ENCODE measurements at places on chromosomes 12 and 14.
A peak's percentile ranks its signal among the peaks of the same experiment; 100 is the strongest.

DNA sequence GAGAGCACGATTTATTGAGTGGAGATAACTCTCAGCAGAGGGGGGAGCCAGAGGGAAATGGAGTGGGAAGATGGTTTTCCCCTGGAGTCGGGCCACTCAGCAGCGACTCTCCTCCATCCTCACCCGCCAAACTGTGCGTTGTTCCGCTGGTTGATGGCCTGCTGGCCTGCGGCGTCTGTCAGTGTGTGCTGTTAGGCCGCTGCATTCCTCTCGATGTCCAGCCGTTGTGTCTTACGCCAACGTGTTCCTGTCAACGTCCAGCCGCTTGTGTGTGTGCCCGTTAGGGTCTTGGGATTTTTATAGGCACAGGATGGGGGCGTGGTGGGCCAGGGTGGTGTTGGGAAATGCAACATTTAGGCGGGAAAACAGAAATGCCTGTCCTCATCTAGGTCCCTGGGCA lies 69.2 kb downstream of the PTPRQ start:
- no peak for DNase-seq

DNA sequence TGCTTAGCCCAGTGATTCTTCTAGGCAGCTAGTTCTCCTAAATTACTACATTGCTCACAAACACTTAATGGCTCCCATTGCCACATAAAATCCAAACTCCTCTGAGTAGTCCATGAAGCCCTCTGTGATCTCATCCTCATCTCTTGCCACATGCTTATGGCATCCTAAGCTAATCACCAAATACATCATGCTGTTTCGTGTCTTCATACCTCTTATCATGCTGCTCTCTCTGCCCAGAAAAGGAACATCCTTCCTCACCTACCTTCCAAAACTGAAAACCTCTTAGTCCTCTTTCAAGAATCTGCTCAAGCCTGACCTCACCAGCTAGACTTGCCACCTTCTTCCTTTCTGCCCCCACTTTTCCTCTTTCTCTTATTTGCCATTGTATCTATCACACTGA lies 108.5 kb downstream of the DUSP6 start:
- DNase-seq: no peak

- no peak for DNase-seq
Measured at GRCh38 chr12:7175493-7175892, 14.0 kb upstream of the PEX5 start.

- no peak for DNase-seq
Measured at GRCh38 chr12:18267427-18268099, 6.2 kb downstream of the PIK3C2G start.

DNA sequence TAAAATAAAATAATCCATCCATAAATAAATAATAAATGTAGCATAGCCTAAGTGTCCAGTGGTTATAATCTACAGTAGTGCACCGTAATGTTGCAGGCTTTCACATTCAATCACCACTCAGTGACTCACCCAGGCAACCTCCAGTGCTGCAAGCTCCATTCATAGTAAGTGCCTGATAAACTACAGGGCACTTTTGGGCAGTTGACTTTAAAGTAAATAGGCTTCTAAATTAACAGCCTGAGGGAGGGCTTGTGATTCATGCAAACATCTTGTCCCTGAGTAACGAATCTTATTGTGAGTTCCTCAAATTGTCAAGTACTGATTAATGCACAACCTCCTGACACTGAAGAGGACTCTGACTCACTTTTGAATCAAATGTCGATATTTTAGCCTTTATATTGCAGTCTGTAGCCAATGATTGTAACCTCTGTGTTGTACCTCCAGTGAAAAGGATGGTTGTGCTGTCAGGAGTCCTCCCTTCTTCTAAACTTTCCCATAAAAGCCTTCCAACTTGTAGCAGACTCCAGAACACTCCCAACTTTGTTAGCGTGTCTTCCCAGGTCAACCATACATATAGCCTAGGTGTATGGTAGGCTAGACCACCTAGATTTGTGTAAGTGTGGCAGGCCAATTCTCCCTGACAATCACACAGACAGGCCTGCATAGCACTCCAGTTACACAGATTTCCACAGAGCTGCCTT lies 55.0 kb upstream of the BICD1 start:
- DNase-seq: no peak

GRCh38 chr12:97927977-97928376 lies 465.4 kb downstream of the RMST start:
- no peak for DNase-seq

- no peak for DNase-seq
Measured at GRCh38 chr12:4822572-4822971, 87.1 kb upstream of the KCNA1 start.

DNA sequence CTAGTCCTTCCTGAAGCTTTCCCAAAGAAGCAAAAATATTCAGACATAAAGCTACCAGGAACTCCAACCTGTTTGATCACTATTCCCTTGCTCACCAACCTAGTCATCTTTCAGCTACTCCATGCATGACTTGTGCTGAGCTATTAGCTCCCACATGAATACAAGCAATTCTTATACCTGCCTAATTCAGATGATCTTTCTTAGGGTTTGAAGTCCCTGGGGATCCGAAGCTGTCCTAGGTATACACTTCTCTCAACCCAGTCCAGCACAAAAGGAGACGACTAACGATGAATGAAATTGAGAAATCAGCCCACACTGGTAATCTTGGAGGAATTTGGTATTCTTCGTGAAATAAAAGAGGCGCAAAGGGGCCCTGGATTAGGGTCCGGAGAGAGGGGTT lies 631 bp upstream of the PTGR2 start:
- peak; percentile 7 for DNase-seq

DNA sequence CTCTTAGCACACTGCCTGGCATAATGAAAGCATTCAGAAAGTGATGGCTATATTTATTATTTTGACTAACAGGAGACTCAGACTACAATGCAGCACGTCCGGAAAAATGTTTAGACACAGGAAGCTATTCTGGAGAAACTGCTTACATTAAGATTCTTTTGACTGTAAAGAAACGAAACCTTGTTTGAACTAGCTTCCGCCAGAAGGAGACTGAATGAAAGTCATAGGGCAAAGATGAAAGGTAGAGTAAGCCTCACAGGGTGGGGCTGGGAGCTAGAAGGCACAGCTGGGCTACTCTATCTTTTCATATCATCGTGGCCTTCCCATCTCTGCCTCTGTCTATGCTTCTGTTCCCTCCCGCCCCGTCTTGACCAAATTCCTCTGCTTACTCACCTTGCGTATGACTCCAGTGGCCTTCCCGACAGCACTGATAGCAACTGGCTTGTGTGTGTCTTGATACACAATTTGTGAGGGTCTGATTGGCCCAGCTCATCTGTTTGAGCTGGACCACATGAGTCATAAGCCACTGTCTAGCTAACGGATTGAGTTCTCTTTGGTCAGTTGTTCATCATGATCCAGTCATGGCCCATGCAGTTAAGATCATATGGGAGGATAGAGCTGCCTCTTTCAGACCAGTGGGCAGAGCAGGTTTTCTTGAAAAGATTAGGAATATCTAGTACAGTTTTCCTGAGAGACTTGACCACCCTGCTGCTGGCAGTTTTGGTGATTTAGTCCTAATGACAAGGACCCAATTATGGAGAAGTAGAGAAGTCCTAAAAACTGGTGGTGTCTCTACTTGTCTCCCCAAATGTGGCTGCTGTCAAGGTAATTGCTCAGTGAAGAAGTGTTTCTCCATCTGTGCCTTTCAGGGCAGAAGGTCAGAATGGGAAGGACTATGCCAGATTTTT lies 151.5 kb upstream of the SLC38A2 start:
- no peak for DNase-seq

GRCh38 chr12:128318341-128318740 lies 51.4 kb downstream of the TMEM132C start:
- no peak for DNase-seq

DNA sequence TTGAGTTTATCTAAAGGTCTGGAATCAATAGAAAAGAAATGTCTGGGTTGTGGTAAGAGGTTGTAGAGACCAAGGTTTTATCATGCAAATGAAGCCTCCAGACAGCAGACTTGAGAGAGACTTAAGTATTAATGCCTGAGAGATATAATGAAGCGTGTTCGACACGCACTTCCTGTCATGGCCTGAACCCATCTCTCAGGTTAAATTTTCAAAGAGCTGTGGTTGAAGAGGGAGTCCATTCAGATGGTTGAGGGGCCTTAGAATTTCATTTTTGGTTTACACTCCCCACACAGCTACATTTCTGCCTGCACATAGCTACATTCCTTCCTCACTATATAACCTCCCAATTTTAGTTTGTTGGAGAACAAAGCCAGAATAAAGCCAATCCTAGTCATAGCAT lies 10.1 kb upstream of the CLEC12A start:
- DNase-seq: no peak

DNA sequence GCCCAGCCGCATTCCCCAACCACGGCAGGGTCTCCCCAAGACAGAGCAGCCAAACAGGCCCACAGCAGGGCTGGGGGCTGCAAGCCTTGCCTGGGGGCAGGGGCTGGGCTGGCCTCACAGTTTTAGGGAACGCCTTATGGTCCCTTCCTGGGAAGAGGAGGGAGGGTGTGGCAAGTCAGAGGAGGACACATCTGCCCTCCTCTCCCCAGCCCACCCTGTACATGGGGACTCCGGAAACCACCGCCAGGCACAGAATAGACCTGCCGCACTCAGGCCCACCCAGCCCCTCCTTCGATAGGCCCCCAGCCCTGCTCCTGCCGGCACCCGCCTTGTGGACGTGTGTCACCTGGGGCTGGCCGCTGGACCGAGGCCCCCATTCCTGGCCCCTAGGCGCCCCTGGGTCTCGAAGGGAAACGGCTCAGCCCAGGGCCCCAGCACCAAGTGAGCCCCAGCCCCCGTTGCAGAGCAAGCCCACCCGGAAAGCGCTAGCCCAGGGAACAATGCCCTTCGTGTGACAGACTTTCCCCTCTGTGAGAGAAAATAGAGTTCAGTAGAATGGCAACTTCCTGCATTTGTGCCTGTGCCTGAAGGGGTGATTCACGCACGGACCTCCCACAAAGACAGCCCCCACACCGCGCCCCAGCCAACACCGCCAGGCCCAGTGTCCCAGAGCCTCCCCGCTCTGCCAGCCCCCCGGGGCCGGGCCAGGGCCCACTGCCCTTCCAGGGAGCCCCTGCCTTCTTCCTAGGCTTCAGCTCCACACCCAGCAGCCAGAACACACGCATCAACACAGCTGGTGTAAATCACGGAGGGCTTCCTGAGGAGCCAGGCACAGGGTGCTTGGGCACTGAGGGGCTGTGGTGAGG lies 12.0 kb upstream of the NUDT14 start:
- DNase-seq: no peak

- no peak for DNase-seq
Measured at GRCh38 chr12:13566292-13566691, 369.8 kb downstream of the EMP1 start.

DNA sequence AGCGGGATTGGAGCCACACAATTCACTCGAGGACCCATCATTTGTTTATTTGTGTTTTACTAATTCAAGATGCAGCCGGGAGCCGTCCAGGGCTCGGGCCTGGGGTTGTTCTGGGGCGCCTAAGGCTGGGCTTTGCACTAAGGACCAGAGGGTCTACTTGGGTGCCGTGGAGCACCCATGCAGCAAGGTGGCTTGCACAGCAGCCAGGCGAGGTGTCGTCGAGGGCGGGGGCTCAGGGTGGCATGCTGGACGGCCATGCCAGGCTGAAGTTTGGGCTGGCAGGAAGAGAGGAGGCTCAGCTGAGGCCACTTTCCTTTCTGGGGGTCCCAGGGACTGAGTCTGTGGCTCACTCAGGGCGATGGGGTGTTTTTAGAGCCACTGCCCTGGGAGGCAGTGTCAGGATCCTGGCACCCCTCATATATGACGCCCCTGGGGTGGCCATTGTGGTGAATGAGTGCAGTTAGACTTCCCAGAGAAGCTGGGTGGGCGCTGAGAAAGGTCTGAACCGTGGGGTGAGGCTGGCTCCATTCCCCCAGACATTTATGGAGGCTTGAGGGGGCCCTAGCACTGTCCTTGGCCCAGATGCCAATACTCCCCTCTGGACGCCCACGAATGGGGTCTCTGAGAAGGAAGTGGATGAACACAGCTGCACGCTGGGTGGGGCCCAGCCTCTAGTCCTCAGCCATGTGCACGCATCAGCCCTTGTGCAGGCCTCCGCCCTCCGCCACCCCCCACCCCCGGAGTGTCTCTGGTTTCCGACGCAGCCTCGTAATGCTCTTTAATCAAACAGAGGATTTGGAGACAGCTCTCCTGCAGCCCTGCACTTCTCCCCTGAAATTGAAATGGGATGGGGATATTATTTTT lies 11.3 kb downstream of the MEG3 start:
- no peak for DNase-seq

- DNase-seq: no peak
Measured at GRCh38 chr12:58434726-58435125, 485.6 kb downstream of the LRIG3 start.

- DNase-seq: no peak
Measured at GRCh38 chr12:105736498-105736897, 402.3 kb downstream of the NUAK1 start.

DNA sequence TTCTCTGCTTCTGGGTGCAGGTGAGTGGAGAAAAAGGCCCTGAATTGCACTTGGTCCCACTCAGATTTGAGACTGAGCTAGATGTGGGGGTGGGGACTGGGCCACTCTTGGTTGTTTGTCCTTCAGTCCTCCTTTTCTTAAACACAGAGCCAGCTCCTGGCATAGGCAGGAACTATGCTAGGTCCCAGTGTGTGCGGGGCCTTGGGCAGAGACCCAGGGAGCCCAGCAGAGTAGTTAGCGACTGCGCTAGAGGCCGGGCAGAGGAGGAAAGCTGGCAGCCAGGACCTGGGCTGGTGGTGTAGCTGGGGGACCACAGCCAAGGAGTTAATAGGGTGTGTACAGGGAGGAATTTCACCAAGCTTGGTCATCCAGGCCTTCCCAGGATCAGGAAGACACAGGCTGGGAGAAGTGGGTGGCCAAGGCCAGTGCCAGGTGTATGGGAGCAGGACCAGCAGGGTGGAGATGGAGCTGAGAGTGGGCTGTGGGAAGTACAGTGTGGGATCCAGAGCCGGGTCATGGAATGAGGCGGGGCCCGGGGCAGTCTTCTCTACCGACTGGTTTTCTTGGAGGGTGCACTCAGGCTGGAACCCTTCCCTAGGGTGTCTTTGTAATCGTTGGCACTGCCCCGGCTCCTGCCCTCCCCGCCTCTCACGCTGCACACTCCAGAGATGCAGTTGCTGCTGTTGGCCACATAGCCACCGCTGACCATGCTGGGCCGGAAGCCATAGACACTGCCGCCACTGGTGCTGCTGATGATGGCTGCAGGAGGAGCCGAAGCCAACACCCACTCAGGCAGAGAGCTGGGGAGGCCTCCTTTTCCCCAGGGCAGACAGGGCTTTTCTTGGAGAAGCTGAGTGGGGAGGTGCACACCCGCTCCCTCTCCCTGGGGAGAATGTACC lies 8.7 kb downstream of the KRT71 start:
- DNase-seq: no peak

GRCh38 chr14:105205673-105206208 lies 24.6 kb upstream of the NUDT14 start:
- no peak for DNase-seq

DNA sequence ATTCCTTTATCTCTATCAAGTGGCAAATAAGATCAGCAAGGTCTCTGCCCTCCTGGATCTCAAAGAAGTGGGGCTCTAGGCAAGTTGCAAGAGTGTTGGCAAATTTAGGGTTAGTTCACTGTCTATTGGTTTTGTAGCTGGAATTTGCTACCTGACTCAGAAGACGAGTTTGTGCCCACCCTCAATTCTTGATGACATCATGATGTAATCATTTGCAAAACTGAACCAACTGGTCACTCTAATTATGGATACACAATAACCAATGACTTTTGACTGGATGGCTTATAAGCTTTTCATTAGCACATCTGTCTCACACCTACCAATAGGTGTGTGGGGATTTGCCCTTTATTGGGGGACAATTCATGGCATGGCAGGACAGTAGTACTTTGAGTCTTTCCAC lies 4.6 kb downstream of the TMEM233 start:
- no peak for DNase-seq
